ENCODE measurements at places on chromosomes 4 and X. TPM values are rescaled to one million over a fixed set of nuclear protein-coding genes. Genes with fewer than 3 reads are reported as not detected.

Gene IL2RG
- 0.26 TPM for polyA plus RNA-seq

Gene FOXR2
- polyA plus RNA-seq, result not detected

Gene ZMYM3
- polyA plus RNA-seq, result 7.7 TPM

Gene CA5B
- polyA plus RNA-seq, result 5.2 TPM

Gene HSD17B13
- polyA plus RNA-seq, result not detected

Gene ADH1B
- not detected for polyA plus RNA-seq

Gene DDX53
- polyA plus RNA-seq, result not detected

Gene DCAF12L1
- polyA plus RNA-seq, result not detected

DNA sequence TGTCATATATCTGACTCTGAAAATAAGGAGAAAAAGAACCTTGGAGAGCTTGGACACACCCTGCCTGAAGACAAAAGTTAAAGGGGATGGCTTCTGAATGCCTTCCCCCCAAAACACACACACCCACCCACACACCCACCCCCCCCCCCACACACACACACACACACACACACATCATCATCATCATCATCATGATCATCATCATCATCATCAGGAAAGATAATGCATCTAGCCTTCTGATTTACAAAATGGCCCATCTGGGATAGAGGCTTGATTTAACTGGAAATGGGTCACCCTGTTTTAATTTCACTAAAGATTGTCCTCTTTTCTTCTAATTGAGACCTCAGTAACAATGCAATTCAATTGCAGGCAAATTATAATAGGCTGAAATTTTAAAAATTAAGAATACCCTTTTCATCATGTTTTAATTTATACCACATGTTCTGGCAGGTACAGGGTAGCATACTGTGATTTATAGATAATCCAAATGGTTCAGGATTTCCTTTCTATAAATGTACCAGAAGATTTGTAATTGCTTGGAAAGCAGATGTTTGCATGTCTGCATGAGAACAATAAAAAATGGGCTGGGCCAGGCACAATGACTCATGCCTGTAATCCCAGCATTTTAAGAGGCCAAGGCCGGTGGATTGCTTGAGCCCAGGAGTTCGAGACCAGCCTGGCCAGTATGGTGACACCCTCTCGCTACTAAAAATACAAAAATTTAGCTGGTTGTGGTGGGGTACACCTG lies 56.5 kb downstream of the TRIM2 start:
- no peak overlapping the region for H3K27ac ChIP-seq
- no peaks in the 10 kb centered on the region for H3K4me1 ChIP-seq
- H3K27me3 ChIP-seq, result no peaks in the 10 kb centered on the region
- no peak overlapping the region for H3K4me3 ChIP-seq
- DNase-seq, result no peak
- no peaks in the 10 kb centered on the region for H3K36me3 ChIP-seq

DNA sequence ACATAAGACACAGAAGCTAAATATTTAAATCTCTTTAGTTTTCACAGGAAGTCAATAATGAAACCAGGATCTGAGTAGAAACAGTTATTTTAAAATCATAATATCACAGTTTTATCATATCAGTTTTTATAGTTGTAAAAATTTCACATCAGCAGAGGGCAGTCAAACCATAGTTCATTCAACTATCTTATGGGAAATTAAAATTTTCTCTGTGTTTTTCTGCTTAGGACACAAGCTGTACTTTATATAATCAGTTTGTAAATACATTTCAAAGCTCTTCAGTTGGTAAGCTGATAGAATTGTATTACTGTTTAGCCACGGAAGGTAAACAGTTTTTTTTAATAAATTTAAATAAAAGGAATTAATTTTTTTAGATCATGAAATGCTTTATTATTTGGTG lies 204.8 kb upstream of the NUDT6 start:
- no peak for DNase-seq
- no peak overlapping the region for H3K4me3 ChIP-seq
- H3K36me3 ChIP-seq, result no peaks in the 10 kb centered on the region
- peak overlapping the region; percentile 75 for H3K27ac ChIP-seq
- H3K4me1 ChIP-seq, result peaks cover 13% of the 10 kb centered on the region
- H3K27me3 ChIP-seq, result no peaks in the 10 kb centered on the region

- no peak overlapping the region for H3K4me3 ChIP-seq
- H3K27me3 ChIP-seq, result no peaks in the 10 kb centered on the region
- no peak for DNase-seq
- no peaks in the 10 kb centered on the region for H3K36me3 ChIP-seq
Observed at GRCh38 chr4:163107754-163108153, 58.9 kb downstream of the NAF1 start.

DNA sequence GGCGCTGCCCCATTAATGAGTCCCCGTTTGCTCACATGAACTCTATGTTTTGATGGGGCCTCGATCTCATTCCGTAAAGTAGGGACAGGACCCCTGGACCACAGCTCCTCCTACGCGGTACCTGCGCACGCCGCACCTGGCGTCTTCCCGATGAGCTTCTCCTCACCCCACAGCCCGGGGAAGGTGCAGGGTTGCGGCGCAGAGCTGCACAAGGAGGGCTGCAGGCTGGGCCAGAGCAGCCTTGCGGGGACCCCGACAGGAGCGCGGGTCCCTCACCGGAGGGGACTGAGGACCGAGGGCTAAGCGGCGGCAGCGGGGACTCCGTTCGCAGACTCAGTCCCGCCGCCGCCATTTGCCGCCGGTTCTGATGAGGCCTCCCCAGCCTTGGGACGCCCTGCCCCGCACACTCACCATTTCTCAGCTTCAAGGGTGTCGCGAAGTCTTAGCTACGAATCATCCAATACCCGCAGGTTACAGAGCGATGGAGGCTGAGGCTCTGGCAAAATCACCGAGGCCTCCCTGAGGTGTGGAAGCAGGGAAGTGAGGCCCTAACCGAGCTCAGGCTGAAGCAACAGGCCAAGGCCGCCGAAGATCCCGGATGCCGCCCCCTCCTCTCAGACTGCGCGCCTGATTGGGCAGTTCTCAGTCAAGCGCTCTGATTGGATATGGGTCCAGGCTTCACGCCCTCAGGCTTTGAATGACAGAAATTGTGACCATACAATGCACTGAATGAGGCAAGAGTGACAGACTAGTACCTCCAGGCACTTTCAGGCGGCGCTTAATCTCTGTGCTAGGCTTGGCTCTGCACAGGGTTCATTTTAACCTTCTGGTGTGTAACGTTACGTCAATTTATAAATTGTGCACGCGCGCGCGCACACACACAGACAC lies 25.1 kb downstream of the ZNF721 start:
- peak; percentile 93 for DNase-seq
- H3K4me1 ChIP-seq, result peaks cover 19% of the 10 kb centered on the region
- no peaks in the 10 kb centered on the region for H3K27me3 ChIP-seq
- H3K27ac ChIP-seq, result peak overlapping the region; percentile 96
- peak overlapping the region; percentile 78 for H3K4me3 ChIP-seq
- H3K36me3 ChIP-seq, result peaks cover 5% of the 10 kb centered on the region

- no peak overlapping the region for H3K4me3 ChIP-seq
- H3K4me1 ChIP-seq, result no peaks in the 10 kb centered on the region
- no peak for DNase-seq
- H3K27me3 ChIP-seq, result peaks cover 9% of the 10 kb centered on the region
- H3K27ac ChIP-seq, result no peak overlapping the region
Observed at GRCh38 chr4:108193886-108194672, 25.3 kb upstream of the LEF1 start.

- no peak for DNase-seq
- H3K27me3 ChIP-seq, result no peaks in the 10 kb centered on the region
- no peaks in the 10 kb centered on the region for H3K4me1 ChIP-seq
- no peak overlapping the region for H3K4me3 ChIP-seq
Observed at GRCh38 chrX:1486749-1487361, 34.1 kb upstream of the ASMTL start.

DNA sequence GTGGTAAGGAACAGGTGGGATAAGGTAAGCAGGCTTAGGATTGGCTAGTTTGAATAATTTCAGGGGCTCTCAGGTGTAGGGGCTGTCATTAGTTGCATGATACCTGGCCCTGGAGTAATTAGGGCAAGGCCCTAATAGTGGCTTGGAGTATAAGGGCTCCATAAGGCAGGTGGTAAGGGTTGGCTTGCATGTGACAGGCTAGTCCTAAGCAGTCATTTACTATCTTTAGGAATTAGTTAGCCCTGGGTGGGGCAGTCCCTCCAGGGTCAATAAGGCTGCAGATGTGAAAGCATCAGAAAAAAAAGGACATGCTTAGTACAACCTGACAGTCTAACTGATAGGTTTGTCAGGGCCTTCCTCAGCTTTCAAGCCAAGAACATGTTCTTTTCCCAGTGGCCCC lies 7.8 kb upstream of the TMPRSS11D start:
- no peaks in the 10 kb centered on the region for H3K36me3 ChIP-seq
- peaks cover 11% of the 10 kb centered on the region for H3K4me1 ChIP-seq
- H3K4me3 ChIP-seq, result no peak overlapping the region
- H3K27me3 ChIP-seq, result no peaks in the 10 kb centered on the region

DNA sequence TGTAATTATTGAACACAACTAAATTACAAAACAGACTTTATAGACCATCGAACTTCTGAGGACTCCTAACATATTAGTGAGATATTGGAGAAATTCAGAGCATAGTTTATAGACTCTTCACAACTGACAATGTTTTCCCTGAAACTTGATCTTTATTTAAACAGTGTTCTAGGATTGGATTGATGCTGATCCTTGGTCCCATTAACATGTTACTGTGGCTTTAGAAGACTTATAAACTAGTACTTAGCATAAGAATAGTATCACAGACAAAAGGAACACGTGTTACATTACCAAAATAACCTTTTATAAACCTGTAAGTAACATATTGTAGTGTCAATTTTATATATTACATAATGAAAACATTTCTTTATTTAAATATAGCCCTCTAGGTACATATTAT lies 689.6 kb downstream of the CCSER1 start:
- no peak overlapping the region for H3K27ac ChIP-seq
- no peaks in the 10 kb centered on the region for H3K36me3 ChIP-seq
- H3K4me3 ChIP-seq, result no peak overlapping the region
- no peaks in the 10 kb centered on the region for H3K4me1 ChIP-seq
- no peak for DNase-seq

DNA sequence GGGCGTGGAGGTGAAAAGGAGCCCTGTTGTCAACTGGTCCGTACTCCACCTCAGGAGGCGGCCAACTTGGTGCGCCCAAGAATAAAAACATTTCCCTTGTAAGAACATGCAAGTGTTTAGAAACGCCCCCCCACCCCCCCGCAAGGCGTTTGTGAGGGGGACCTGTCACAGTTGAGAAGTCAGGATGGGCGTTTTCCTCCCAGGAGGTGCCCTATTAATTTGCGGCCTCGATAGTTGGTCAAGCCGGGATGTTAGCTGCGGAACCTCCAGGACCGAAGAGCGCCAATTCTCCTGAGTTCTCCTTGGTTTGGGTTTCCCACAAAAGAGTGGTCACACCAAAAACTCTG lies 651 bp upstream of the SAP30 start:
- H3K4me1 ChIP-seq, result peaks cover 18% of the 10 kb centered on the region
- no peaks in the 10 kb centered on the region for H3K27me3 ChIP-seq
- DNase-seq, result no peak
- no peaks in the 10 kb centered on the region for H3K36me3 ChIP-seq
- H3K27ac ChIP-seq, result peak overlapping the region; percentile 69

GRCh38 chr4:145280541-145280940 lies 100.2 kb upstream of the OTUD4 start:
- no peaks in the 10 kb centered on the region for H3K36me3 ChIP-seq
- H3K4me3 ChIP-seq, result no peak overlapping the region
- H3K27me3 ChIP-seq, result no peaks in the 10 kb centered on the region
- peaks cover 20% of the 10 kb centered on the region for H3K4me1 ChIP-seq
- DNase-seq, result no peak

GRCh38 chr4:6876440-6876839 lies 33.2 kb upstream of the TBC1D14 start:
- H3K4me1 ChIP-seq, result peaks cover 7% of the 10 kb centered on the region
- no peaks in the 10 kb centered on the region for H3K27me3 ChIP-seq
- H3K4me3 ChIP-seq, result no peak overlapping the region
- no peak overlapping the region for H3K27ac ChIP-seq
- H3K36me3 ChIP-seq, result peaks cover 40% of the 10 kb centered on the region
